ENCODE measurements at places on chromosomes 5 and 9.

- peak; percentile 93 for DNase-seq
Observed at GRCh38 chr5:38463634-38464521, 92.6 kb downstream of the LIFR start.

GRCh38 chr5:111756581-111757354 lies at the start of gene NREP:
NREP (minus strand) TSS chr5:111757194; CDS start chr5:111755772, 1,422 bp downstream.
- DNase-seq, result no peak

GRCh38 chr5:79893485-79893884 lies 97.6 kb downstream of the MTX3 start:
- DNase-seq, result no peak

GRCh38 chr5:97628807-97629206 lies 445.8 kb upstream of the RIOK2 start:
- DNase-seq, result peak; percentile 6

Data from fibroblast of skin of right quadriceps (primary cell).